Activated naive CD8-positive, alpha-beta T cell treated with anti-CD3 and anti-CD28 coated beads, Interleukin-2, amount 10 ng/mL, durations not matched to agents 7 days and 5 days (primary cell): ENCODE measurements at places on chromosomes 6 and 20. TPM values are rescaled to one million over a fixed set of nuclear protein-coding genes. Genes with fewer than 3 reads are reported as not detected.

DNA sequence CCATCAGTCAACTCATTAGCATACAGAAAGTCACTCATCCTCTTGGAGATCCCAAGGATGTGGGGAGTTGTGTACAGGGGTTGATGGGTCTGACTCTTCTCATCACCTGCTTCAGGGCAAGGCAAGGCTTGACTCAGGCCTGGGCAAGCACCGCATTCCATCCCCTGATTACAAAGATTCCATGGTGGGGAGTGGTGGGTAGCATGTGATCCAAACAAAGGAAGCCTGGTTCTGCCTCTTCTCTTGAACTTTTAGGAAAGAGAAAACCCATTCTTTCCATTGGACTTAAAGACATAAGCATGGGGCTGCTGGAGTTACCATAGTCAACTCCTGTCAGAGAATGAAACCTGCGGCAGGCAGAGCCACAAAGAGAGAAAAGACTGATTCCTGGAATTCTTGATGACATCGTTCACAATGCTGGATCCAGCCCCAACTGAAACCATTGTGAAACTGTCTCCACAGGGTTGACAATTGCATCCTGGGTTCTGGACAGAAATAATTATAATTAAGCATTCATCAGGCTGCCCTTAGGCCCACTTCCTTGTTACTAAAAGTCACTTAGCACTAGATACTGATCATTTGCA lies 235.8 kb upstream of the KCNG1 start:
- no peak overlapping the region for H3K27ac ChIP-seq
- no peak for DNase-seq
- no peaks in the 10 kb centered on the region for H3K36me3 ChIP-seq
- no peaks in the 10 kb centered on the region for H3K4me1 ChIP-seq

GRCh38 chr6:41922154-41922553 lies 855 bp downstream of the BYSL start:
- H3K4me1 ChIP-seq, result peaks cover 38% of the 10 kb centered on the region
- peak overlapping the region; percentile 96 for H3K4me3 ChIP-seq
- no peak for DNase-seq

The C6orf47 gene
- total RNA-seq, result 30.7 TPM

The LYRM4 gene
- total RNA-seq, result 27.1 TPM

The POPDC3 gene
- total RNA-seq, result not detected

The RAB5IF gene
- total RNA-seq, result 76.1 TPM
